NT2/D1 (cell line): ENCODE measurements at places on chromosomes 7 and 10.

GRCh38 chr10:63105225-63106110 lies 27.7 kb upstream of the NRBF2 start:
- no peak for DNase-seq

GRCh38 chr10:90967865-90968264 lies 47.0 kb upstream of the ANKRD1 start:
- no peak for DNase-seq

GRCh38 chr7:100372256-100372655 lies 1.0 kb upstream of the PILRA start:
- no peak for DNase-seq

- DNase-seq = peak; percentile 70
These were observed 5.9 kb downstream of the VPS41 start for GRCh38 chr7:38903057-38903456.

DNA sequence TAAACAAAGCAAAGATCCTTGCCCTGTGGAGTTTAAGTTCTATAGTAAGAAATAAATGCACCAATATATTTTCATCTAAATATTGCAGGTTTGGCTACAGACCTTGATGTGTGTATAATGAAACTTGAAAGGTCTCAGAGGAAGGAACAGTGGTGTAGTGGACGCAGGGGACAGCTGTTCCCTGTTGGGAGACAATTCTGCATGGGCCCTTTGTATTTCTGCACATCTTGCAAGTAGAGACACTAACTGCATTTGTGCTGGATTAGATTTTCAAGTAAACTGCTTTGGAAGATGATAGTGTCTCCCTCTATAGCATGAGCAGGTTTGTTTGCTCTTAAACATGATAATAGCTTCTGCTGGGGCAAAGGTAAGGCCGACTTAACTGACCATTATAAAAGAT lies 57.5 kb upstream of the FAM133B start:
- no peak for DNase-seq

- no peak for DNase-seq
These were observed 825.9 kb upstream of the IGFBP3 start for GRCh38 chr7:46746695-46747687.

- DNase-seq = no peak
These were observed 1.0 kb downstream of the PRR15 start for GRCh38 chr7:29564496-29565223.

GRCh38 chr10:32909456-32909855 lies 48.6 kb downstream of the ITGB1 start:
- no peak for DNase-seq

GRCh38 chr7:39603924-39604323 lies 19.4 kb upstream of the RALA start:
- DNase-seq = no peak

DNA sequence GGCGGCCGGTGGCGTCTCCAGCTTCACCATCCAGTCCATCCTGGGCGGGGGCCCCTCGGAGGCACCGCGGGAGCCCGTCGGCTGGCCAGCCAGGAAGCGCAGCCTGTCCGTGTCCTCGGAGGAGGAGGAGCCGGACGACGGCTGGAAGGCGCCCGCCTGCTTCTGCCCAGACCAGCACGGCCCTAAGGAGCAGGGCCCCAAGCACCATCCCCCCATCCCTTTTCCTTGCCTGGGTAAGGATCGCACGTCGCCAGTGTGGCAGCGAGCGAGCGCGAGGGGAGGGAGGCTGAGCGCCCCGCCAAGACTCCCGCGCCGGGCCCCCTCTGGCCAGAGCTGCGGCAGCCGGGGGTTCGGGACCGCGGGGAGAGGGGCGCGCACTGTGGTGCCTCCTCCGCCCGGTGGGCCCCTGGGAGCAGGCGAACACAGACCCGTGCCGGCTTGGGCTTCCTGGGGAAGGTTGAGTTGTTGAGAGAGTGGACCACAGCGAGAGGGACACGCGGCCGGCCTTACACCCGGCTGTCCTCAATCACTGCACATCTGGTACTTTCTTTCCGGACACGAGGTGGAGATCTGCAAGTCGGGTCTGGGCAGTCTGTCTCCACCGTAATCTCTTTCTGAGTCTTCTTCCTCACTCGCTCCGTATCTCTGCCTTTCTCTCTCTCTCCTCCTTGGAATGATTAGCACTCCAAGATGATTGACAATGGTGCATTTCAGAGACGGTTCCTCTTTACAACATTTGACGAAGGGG lies 652 bp downstream of the HMX2 start:
- DNase-seq = no peak

DNA sequence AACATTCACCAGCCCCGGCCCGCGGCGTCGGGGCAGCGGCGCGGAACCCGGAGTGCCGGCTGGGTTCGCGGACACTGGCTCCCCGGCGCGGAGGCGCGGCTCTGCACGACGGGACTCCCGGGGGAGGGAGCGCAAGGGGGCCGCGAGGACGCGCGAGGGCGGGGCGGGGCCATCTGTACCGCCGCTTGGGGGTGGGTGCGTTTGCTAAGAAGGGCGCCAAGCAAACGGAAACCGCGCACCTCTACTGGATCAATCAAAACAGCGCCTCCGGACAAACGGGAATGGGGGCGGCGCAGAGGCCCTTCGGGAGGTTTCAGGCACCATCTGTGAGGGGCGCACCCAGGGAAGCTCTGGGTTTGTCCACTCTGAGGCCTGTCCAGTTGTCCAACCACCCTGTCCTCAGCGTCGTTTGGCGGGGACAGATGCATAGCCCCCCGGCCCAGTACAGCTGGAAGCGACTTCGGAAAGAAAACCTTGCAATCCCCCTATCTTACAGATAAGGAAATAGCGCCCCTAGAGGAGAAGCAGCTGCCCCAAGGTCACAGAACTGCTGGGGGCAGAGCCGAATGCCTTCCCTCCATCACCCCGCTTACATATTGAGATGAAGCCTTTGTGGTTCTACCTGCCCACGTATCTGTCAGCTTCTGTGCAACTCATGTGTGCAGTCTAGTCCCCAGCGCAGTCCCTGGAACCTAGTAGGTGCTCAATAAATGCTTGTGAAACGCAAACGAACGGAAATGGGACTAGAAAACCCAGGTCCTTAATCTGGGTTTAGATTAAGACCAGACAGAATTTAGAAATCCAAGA lies 10.7 kb upstream of the SLIT1 start:
- peak; percentile 52 for DNase-seq

- DNase-seq = no peak
These were observed 33.6 kb downstream of the TRRAP start for GRCh38 chr7:98911916-98912315.

- no peak for DNase-seq
These were observed 1203.5 kb downstream of the TYW1 start for GRCh38 chr7:68200051-68200670.

DNA sequence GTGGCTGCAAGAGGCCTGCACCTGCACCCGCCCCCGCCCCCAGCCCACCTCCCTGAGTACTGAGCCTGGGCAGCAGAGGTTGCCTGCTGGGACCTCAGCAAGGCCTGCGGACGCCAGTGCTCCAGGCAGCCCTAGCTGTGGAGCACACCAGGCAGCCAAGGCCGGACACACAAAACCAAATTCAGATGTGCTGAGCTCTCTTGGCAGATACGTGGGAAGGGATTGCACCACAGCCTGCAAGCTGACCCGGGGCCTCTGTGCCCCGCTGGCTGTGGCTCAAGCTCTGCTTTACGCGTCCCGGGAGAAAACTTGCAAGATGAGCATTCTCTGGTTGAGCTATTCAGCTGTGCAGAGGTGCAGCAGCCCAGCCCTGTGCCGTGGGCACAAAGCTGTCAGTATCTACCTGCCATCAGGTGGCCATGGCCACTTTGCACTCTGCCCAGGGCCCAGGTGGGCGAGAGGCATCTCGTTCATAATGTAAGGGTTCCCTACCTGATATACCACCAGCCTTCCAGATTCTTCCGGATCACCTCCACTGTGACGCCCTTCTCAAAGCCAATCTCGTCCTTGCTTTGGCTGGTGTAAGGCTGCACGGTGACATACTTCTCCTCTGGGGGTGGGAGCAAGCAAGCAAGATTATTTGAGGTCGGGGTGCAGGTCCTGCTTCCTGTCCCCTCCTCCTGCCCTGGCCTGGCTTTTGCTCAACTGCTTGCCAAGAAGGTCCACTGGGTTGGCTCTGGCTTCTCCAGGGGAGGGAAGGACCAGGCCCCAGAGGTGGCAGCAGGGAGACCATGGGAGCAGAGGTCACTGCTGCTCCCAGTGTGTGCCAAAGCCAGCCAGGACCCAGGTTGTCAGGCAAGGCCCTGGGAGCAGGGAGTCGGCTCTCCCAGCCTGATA lies 123.4 kb downstream of the NEURL1 start:
- no peak for DNase-seq

DNA sequence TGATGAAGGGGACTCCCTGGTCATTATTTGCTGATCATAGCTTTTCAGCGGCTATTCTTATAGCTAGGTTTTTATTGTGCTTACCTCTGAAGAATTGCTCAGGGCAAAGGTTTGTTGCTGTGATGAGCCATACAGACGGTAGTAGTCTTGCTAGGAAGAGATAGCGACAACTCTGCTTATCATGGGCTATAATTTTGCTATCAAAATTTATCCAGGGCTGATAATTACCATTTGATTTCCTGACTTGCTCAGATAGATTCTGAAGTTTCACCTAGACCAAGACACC lies 103.9 kb downstream of the CFAP58 start:
- DNase-seq = no peak

DNA sequence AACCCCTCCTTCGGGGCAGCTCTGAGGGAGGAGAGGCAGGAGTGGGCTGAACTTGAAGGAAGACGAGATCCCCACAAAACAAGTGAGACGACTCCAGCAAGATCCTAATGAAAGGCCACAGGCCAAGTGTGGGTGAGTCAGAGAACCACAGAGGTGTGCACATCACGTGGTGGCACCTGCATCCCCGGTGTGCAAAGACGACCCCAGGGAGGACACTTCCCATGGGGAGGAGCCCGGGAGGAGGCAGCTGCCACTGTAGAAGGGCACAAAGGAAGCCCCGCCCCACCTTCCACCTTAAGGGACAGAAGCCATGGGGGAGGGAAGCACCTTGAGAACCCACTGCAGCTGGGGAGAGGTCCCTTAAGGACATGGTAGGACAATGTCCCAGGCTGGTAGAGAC lies 45.7 kb downstream of the ESYT2 start:
- DNase-seq = no peak

DNA sequence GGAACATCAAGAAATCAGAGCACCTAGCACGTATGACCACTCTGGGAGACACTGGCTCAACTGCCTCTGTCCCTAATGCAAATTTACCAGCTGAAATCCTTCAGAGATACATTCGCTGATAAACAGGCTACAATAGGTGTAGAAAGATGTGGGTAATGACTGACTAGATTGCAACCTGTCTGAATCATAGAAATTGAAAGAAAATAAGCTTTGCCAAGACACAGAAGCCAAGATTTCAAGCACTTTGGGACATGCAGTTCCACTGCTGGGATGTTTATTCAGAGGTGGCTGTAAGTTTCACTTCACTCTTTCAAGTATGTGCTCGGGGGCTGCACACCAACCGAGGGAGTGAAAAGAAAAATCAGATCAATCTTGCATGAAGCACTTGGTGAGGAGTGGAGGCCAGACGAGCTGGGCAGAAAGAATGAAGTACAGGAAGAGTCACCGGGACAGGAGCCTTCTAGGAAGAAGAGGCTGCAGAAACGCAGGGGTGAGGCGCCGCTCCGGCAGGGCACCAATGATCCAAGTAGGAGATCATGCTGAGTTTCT lies 276.7 kb downstream of the PARD3 start:
- DNase-seq = no peak

GRCh38 chr10:69655124-69655867 lies 25.2 kb downstream of the FAM241B start:
- DNase-seq = no peak

- DNase-seq = no peak
These were observed 66.3 kb downstream of the CREB5 start for GRCh38 chr7:28478656-28479055.

GRCh38 chr10:18738835-18739234 lies 79.6 kb downstream of the ARL5B start:
- no peak for DNase-seq

DNA sequence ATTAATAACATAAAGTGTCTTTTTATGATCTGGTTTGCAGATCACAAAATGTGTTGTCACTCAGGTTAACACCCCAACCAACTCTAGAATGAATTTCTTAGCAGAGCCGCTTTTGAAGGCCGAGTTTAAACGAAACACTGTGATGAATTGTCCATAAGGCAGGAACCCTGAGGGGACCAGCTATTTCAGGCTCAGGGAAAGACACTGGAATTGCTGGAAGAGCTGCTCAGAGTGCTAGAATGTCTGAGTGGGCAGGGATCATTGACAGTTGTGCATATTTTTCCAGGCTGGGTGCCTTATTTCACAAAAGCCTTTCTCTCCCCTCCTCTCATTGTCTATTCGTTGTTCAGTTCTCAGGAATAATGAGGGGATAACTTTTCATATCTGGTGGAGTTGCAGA lies 68.7 kb upstream of the PRKG1 start:
- DNase-seq = no peak

GRCh38 chr7:142897691-142898090 lies 12.1 kb upstream of the TRPV6 start:
- no peak for DNase-seq

GRCh38 chr7:144670218-144670617 lies 165.6 kb downstream of the TPK1 start:
- DNase-seq = no peak

GRCh38 chr10:36441557-36441956 lies 683.8 kb upstream of the ANKRD30A start:
- DNase-seq = no peak

GRCh38 chr10:78435484-78436221 lies 402.0 kb downstream of the RPS24 start:
- no peak for DNase-seq

DNA sequence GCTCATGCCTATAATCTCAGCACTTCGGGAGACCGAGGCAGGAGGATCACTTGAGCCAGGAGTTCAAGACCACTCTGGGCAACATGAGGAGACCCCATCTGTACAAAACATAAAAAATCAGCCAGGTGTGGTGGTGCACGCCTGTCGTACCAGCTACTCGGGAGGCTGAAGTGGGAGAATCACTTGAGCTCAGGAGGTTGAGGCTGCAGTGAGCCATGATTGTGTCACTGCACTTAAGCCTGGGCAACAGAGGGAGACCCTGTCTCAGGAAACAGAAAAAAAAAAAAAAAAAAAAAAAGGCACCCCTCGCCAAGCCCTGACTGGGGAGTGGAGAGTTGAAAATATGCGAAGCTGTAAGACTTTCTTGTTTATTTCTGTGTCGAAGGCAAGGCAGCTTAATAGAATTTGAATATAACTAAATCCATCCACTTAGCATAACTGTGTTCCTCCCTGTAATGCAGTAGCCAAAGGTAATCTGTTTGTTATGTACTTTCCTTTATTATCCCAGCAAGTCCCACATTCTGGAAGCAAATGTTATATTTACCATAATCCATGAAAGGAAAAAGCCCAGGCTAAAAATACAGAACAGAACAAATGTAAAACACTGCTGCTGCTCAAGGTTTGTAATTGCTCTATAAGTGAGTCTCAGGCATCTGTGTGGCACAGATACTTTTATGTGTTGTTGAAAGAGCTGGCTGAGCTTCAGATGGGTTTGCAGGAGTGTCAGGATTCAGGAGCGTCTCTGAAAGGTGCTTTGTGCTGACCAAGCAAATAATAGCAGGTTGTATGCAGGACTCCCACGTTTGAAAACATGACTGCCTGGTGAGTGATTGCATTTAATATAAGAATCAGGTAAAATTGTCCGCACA lies 127.2 kb downstream of the CELF2 start:
- no peak for DNase-seq

GRCh38 chr10:116112232-116113231 lies 160.5 kb downstream of the GFRA1 start:
- no peak for DNase-seq
